Activated naive CD8-positive, alpha-beta T cell treated with anti-CD3 and anti-CD28 coated beads, Interleukin-2, amount 10 ng/mL, durations not matched to agents 7 days and 5 days (primary cell): ENCODE measurements at places on chromosomes 6 and 20. TPM values are rescaled to one million over a fixed set of nuclear protein-coding genes. Genes with fewer than 3 reads are reported as not detected.

The SLC35D3 gene
- total RNA-seq: not detected

The RSPO4 gene
- 0.28 TPM for total RNA-seq

The OPN5 gene
- not detected for total RNA-seq

The BEND6 gene
- not detected for total RNA-seq

The ERVFRD-1 gene
- total RNA-seq: not detected
